ENCODE measurements at places on chromosomes 3 and 15.

DNA sequence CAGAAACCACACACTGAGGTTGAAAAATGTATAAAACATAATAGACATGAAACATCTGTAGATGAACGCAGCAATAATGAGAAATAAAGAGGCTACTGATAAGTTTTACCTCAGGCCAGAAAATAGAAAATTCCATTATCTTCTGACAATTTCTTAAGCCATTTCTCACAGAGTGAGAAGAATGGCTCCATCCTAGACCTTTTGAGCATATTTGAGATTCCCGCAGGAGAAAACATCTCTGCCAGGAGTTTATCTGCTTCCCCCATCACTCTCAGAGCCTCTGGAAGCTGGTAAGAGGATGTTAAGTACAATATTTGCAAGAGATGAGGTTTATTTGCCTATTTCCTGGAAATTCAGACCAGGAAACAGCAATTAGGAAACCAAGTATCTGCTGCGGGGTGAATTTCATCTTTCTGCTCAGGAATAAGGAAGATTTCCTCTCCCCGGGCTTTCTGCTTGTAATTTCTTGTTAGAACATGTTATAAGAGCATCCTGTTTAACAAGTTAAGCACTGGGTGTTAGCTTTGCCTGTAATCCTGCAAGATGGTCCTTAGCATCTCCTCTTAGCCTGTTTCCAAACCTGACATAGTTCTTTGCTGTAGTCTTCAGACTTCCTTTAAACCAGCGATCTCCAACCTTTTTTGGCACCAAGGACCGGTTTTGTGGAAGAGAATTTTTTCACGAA, 54.8 kb downstream of the ATP13A4 start:
- no peak for DNase-seq

DNA sequence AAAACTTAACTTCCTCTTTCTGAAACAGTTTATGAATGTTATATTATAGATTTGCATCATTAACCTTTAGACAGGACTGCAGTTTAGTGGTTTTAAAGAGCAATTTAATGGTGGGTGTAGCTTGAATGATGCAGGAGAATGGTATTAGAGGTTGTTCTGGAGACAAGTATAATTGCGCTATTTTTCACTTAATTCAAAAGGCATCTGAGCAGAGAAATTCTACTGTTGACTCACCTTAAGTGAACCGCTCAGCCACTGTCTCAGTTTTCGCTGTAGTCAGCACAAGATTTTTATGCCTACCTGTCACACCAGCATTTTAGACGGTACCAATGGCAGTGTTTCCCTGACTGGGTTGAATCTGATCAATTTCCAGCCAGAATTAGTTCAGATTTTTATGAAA, 348.8 kb upstream of the DCBLD2 start:
- no peak for DNase-seq

DNA sequence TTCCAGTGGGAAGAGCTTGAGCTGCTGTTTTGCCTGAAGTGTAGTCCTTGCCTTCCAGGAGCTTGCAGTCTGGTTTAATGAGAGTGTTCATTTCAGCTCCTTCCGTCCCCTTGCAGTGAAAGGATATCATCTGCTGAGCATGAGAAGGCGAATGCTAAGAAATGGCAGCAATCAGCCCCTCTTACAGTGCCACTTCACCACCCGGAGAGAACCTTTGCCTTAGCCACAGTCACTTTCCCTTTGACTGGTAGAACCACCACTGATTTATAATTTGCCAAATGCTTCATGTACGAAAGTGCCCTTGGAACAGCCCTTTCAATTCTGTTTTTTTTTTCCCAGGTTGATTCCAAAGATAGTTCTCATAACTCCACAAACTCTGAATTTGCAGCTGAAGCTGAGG, 11.5 kb downstream of the TATDN2 start:
- no peak for DNase-seq

DNA sequence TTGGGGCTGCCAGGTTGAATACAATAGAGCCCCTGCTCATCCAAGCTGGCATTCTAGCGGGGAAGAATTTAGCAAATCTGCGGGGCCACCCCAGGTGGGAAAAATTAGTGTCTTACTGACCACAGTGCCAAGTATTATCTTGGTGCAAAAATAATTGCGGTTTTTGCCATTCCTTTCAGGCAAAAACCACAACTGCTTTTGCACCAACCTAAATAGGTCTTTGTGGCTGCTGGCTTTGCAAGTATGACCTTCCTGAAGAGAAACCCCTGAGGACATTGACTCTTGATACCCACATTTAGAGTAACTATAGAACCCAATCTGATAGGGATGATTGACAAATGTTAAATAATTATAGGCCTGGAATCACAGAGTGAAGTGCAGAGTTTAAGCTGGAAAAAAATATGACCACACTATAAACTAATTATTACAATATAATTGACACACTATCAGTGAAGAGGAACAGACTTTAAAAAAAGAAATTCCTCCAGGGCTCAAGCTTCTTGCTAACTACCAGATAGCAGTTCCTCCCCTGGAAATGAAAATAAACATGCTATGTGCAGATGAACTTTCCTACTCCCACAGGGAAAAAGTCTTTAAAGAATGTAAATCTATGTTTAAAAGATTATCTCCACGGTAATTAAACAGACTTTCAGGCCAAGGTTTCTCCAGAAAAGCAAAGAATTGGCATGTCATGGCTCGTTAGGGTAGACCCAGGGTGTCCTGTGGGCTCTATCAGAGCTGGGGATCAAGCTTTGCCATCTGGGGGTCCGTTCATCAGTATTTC, 34.4 kb downstream of the CA12 start:
- DNase-seq: no peak

DNA sequence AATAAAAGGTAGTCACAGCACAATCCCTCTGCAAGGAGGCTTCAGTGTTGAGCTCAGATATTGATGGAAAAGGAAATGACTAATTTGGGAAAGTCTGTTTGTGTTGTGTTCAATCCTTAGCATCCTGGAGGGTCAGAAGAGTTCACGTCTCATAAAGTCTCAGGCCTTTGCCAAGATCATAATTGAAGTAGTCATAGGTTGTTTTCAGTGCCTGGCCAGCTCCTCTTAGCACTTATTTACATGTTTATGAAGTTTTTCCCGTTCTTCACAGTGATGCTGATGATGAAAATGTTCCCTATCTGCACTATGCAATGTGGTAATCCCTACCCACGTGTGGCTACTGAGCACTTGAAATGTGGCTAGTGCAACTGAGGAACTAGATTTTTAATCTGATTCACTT, 61.6 kb upstream of the TGFBR2 start:
- DNase-seq: no peak
